Activated T-helper 1 cell treated with Interleukin-2 at 50 U/mL for 16 hours (primary cell): ENCODE measurements at places on chromosomes 12 and 14.

- DNase-seq, result no peak
Observed at GRCh38 chr12:11568155-11568761, 81.2 kb upstream of the ETV6 start.

DNA sequence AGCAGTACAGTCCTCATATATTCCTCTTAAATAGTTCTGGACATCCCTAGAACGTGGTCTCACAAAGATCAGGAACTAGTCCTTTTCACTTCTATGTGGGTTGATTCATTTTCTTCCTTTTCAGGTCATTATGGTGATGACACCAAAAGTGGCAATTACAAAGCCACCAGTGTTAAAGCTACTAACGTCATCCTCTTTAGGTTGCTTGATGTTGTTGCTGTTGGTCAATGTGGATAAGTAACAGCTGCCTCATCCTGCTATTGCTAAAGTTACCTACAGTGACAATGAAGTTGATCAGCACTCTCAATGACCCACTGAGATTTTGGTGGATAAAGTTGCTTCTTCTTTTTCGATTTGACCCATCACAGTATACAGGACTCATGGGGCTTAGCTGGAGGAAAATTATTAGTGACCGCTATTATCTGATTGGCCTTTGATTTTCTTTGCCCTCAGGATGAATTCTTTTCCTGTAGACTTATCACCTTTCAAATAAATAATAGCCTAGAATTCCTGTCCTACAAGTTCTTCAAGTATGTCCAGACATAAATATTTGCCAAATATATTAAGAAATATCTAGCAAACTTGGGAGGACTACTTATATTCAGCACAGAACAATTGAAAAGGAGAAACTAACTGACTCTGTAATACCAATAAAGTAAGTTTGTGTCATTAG is 54.0 kb upstream of the ATP2B1 start:
- no peak for DNase-seq

- DNase-seq, result no peak
Observed at GRCh38 chr12:89947437-89948270, 239.0 kb upstream of the ATP2B1 start.

GRCh38 chr14:70096866-70097265 is 91.9 kb downstream of the SLC8A3 start:
- no peak for DNase-seq

GRCh38 chr12:91033251-91033650 is 24.6 kb downstream of the KERA start:
- DNase-seq, result no peak

DNA sequence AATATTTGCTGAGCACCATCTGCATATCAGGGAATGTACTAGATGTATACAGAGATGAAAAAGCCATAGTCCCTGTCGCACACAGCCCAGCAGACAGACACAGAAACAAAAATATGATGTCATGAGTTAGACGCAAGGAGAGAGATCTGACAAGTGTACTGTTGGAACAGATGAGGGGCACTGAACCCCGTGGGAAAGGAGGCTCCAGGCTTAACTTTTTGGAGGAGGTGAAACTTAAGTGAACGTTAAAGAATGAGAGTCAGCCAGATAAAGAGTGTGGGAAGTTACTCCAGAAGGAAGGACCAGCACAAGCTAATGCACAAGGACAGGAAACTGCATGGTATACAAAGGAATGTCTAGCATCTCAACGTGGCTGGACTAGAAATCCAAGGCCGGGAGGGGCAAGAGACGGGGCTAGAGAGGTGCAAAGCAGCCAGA is 2.5 kb upstream of the ACTN1 start:
- no peak for DNase-seq

- no peak for DNase-seq
Observed at GRCh38 chr12:29278673-29279420, 102.1 kb downstream of the ERGIC2 start.
